Smooth muscle cell of the pulmonary artery (primary cell): ENCODE measurements at places on chromosomes 3 and 15. TPM values are rescaled to one million over a fixed set of nuclear protein-coding genes. Genes with fewer than 3 reads are reported as not detected.

Gene GOLGA8R
- 2.9 and 3.3 TPM in 2 replicates for total RNA-seq

Gene GABRR3
- not detected in 2 replicates for total RNA-seq

Gene CFAP91
- 0.59 and 0.72 TPM in 2 replicates for total RNA-seq

Gene TRH
- total RNA-seq: 0.10 and 0.20 TPM in 2 replicates

Gene RETNLB
- not detected in 2 replicates for total RNA-seq

Gene SLC30A4
- 17.2 and 19.4 TPM in 2 replicates for total RNA-seq

Gene FOXB1
- total RNA-seq: not detected in 2 replicates

Gene GOLIM4
- total RNA-seq: 64.3 and 72.7 TPM in 2 replicates

Gene PLA2G4E
- total RNA-seq: not detected in 2 replicates

Gene GREM1
- total RNA-seq: 166 and 792 TPM in 2 replicates

Gene UROC1
- total RNA-seq: not detected in 2 replicates

Gene SFMBT1
- total RNA-seq: 2.5 and 4.5 TPM in 2 replicates

Gene POC1A
- total RNA-seq: 5.4 and 7.4 TPM in 2 replicates

Gene MRAS
- total RNA-seq: 54.4 and 74.1 TPM in 2 replicates

Gene FGF12
- 0.03 and 0.07 TPM in 2 replicates for total RNA-seq

Gene FAM107A
- 0.07 TPM in 1 of 2 replicates, not detected in the other for total RNA-seq

Gene GOLGA8K
- total RNA-seq: 0.36 and 0.46 TPM in 2 replicates

Gene ATXN7
- 10.5 and 12.2 TPM in 2 replicates for total RNA-seq

Gene GOLGA8G
- total RNA-seq: not detected in 2 replicates

Gene DLL4
- 0.07 and 0.10 TPM in 2 replicates for total RNA-seq

Gene TTLL13
- 0.07 TPM in 1 of 2 replicates, not detected in the other for total RNA-seq
